Jurkat, Clone E6-1 (cell line): ENCODE measurements at places on chromosomes 12 and 14.
A peak's percentile ranks its signal among the peaks of the same experiment; 100 is the strongest.

- peak; percentile 54 for DNase-seq
Observed at GRCh38 chr12:30753233-30753632, 1.5 kb downstream of the CAPRIN2 start.

- no peak for DNase-seq
Observed at GRCh38 chr12:29148911-29149690, at the start of gene FAR2. FAR2 (plus strand) TSS chr12:29149278; CDS start chr12:29270450, 121,172 bp downstream.

DNA sequence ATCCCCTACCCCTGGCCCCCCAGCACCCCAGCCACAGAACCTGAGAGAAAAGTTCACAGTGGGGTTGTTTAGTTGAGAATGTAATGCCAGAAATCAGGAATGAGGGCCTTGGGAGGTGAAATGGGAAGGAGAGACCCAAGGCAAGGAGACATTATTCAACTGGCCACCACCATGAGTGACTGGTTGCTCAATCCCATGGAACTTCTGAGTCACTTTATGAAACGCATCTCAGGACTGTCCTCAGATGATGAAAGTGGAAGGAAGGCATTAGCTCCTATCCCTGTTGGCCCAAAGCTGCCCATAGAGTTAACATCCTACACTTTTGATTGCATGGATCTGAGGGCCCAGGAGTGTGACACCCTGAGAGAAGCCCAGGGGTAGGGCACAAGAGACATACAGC lies 25.4 kb upstream of the TCL1A start:
- DNase-seq: no peak

- DNase-seq: peak; percentile 50
Observed at GRCh38 chr12:102059343-102059742, 2.4 kb downstream of the WASHC3 start.

DNA sequence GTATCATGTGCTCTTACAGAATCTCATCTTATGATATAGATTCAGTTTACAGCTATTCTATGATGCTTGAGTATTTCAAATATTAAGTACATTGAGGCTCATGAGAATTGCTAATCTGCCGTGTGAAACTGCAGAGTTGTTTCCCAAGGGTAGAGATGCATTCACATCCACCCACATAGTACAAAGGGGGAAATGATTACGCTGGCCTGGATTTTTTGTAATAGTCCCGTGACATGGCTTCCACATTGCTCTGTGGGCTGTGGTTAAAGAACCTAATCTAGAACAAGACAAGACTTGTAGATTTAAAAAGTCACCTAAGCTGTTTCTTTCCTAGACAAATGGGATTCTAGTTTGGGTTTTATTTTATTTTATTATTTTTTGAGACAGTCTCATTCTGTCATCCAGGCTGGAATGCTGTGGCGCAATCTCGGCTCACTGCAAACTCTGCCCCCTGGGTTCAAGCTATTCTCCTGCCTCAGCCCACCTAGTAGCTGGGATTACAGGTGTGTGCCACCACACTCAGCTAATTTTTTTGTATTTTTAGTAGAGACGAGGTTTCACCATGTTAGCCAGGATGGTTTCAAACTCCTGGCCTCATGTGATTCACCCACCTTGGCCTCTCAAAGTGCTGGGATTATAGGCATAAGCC lies 13.0 kb upstream of the RIOX1 start:
- no peak for DNase-seq

DNA sequence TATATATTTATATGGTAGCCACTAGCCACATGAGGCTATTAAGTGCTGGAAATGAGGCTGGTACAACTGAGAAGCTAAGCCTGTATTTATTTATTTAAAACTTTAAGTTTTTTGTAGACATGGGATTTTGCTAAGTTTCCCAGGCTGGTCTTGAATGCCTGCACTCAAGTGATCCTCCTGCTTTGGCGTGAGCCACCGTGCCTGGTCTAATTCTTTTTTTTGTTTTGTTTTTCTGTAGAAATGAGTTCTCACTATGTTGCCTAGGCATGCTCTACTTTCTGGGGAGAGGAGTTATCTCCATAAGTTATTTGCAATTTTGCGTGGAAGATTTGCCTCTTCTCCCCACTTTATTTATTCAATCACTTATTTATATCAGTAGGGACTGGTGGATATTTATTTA lies 4.8 kb upstream of the SNRNP35 start:
- no peak for DNase-seq

- DNase-seq: no peak
Observed at GRCh38 chr12:14630793-14631192, 63.1 kb upstream of the PLBD1 start.

DNA sequence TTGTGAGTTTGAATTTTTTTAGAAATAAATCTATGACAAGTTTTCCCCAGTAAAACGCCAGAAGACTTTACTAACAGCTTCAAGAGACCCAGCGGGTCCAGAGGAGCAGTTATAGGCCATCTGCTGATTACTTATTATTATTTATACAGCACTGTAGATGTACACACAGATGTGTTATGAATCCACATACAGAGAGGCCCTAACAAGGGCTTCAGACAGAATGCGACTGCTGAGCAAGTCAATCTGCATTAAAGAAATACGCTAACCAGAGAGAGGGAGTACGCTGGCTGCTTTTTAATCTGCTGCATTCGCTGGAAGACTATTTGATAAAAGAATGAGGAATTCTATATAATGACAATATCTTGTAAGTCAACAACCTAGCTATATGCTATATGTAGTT lies 32.5 kb downstream of the ATF7 start:
- DNase-seq: no peak

GRCh38 chr12:66131067-66131688 lies 628 bp upstream of the LLPH start:
- DNase-seq: no peak

DNA sequence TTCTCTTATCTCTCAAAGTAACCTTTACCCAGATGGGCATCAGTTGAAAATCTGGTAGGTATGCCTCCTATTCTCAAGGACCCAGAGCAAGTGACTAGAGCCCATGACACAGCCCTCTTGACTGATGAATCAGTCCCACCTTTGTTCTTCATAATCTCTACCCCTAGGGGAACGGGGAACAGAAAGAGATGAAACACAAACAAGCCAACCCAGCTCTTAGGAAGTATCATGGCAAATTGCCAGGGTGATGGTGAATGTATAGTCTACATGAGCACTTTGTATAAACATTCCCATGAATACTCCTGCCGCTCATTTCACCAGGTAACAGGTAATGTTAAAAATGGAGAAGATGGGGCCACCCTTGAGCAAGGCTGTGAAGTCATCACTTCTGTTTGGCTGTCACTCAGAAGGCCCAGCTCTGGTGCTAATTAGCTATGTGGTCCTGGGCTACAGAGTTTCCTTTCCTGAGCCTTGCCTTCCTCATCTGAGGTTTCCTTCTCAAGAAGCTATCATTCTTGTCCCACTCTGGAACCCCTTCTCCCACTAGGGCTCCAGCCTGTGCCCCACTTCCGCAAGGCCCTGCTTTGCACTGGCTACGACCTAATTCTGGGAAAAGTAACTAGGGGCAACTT lies 161.7 kb downstream of the ANO2 start:
- DNase-seq: no peak

GRCh38 chr14:83908419-83908818 lies 1621.5 kb upstream of the FLRT2 start:
- no peak for DNase-seq

GRCh38 chr14:92560106-92560865 lies 46.7 kb downstream of the RIN3 start:
- no peak for DNase-seq

DNA sequence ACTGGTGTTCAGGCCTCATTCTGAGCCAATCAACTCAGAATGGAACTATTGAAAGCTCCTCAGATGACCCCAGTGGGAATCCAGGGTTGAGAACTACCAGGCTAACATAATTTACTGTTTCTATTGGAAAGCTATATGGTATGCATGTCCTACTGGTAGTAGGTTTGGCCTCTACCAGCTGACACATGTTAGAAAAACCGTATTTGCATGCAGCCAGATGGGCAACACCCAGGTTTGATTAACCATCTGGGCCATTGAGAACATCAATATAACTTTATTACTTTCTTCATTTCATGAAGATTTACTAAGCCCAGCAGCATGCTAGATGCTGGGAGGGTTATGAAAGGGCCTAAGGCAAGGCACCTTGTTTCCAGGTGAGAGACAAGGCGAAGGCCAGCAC lies 181.4 kb upstream of the PARP11 start:
- no peak for DNase-seq

DNA sequence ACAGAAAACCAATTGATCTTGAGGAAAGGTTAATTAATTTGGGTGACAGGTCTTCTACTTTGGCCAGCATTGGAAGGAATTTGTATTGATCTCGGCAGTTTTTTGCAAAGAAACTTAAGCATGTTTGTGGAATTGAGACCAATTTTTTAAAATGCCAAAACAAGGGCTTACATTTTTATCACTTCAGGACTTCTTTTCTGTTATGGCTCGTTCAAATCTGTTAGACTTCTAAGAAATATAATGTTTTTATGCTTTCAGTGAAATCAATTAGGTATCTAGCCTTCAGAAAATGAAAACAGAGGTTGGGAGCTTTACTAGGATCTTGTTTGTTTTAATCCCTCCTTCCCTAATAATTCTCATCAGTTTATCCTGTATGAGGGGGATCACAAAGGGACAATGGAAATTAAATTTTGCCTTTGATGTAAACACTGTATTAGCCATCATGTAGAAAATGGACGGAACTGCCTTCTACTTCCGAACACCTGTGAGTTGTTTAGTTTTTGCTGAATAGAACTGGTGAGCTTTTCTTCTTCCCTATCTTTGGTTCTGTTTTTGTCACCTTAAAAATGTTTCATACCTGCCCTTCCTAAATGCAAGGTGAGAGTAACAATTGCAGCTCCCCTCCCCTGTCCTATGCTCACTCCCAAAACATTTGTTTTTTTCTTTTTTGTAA lies 7.8 kb downstream of the FOXA1 start:
- no peak for DNase-seq

- DNase-seq: no peak
Observed at GRCh38 chr12:130199581-130200390, 37.5 kb downstream of the FZD10 start.

GRCh38 chr14:75636100-75636692 lies 24.5 kb downstream of the ERG28 start:
- no peak for DNase-seq

DNA sequence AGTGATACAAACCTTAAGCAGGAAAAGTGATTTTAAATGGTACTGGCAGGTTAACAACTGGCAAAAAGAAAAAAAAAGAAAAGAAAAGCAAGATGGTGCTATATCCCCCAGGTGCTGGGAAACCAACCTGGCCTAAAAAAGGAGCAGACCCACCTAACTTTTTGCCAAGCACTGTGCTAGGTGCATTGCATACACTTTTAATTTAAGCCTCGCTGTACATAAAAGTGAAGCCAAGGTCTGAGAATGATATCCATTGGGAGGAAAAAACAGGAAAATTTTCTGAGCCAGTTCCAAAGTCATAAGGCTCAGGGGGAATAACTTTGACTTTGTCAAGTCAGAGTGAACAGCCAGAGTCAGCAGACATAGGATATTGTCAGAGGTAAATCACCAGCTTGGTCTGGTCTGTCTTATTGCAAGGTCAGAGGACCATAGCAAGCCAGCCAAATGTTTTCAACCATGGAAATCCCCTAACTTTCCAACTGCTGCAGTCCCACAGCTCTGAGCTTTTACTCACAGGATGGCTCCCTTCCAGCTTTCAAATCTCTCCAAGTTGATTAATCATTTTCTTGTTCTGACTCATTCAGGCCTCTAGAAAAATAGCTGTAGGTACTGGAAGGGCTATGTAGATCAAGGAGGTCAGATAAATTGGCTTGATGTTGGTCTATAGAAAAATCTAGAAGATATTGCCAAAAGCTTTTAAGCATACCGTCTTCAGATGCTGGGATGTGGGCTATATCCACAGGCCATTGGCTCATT lies 412.9 kb downstream of the RAD51B start:
- DNase-seq: no peak

DNA sequence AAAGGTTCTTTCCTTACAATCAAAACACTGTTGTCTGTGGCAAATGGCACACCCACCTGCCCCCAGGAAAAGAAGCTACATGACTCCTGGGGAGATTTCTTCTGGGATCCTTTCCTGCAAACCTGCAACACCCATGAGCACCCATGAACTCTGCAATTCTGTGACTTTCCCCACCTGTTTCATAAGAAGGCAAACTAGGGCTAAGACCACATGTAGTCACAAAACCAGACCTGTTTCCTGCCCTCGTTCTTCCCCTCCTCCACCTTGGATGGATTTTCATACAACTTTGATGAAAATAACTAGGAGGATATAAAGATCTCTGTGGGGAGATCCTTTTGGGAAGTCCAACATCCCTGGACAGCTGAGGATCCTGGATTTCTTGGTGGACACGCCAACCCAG lies 1084.7 kb downstream of the BCL11B start:
- peak; percentile 89 for DNase-seq

GRCh38 chr14:42110167-42110566 lies 503.5 kb downstream of the LRFN5 start:
- no peak for DNase-seq

- DNase-seq: no peak
Observed at GRCh38 chr12:51976376-51977160, 25.1 kb downstream of the ACVR1B start.

DNA sequence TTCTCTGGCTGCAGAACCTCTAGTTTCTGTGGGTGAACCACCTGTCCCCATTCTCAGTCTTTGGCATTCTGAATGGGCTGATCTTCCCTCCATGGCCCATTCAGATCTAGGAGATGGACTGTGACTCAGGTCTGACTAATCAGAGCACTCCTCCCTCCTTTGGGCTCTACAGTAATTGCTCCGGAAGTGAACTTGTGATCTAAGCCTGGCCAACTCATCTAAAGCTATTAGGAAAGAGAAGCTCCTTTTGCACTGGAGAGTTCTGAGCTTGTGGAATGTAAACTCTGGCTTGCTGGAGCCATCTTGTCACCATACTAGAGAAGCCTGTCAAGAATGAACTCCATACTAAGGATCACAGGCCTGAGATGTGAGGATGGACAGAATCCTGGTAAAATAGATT lies 168.2 kb downstream of the SUDS3 start:
- no peak for DNase-seq

GRCh38 chr14:89406361-89406760 lies 10.7 kb downstream of the FOXN3 start:
- DNase-seq: no peak

- no peak for DNase-seq
Observed at GRCh38 chr14:53022593-53022992, 71.7 kb upstream of the FERMT2 start.

- DNase-seq: peak; percentile 41
Observed at GRCh38 chr14:24665440-24665991, 31.5 kb upstream of the GZMB start.

DNA sequence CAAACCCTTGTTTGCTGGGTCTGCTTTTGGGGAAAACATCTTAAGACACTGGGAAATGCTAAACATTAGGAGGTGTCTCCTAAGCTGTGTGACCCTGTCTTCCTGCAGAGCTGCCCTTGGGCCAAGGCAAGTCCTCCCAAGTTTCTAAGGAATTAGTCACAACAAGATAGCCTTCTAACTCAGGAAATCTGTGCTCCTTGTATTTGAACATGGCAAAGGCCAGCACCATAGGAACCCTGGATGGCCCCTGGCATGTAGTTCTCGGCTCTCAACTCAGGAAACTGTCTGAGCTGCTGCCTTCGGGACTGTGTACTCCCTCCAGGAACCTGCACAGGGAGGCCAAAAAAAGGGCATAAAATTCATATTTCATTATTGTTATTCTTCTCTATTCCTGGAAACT lies 37.6 kb upstream of the LTBP2 start:
- DNase-seq: no peak

- no peak for DNase-seq
Observed at GRCh38 chr14:37247791-37248461, 50.2 kb downstream of the MIPOL1 start.

- DNase-seq: no peak
Observed at GRCh38 chr12:77932216-77932615, 101.5 kb downstream of the NAV3 start.

GRCh38 chr14:67856827-67857226 lies 37.2 kb downstream of the RAD51B start:
- DNase-seq: no peak
